Neural crest cell (in vitro differentiated cells): ENCODE measurements at places on chromosomes 16 and 17.

DNA sequence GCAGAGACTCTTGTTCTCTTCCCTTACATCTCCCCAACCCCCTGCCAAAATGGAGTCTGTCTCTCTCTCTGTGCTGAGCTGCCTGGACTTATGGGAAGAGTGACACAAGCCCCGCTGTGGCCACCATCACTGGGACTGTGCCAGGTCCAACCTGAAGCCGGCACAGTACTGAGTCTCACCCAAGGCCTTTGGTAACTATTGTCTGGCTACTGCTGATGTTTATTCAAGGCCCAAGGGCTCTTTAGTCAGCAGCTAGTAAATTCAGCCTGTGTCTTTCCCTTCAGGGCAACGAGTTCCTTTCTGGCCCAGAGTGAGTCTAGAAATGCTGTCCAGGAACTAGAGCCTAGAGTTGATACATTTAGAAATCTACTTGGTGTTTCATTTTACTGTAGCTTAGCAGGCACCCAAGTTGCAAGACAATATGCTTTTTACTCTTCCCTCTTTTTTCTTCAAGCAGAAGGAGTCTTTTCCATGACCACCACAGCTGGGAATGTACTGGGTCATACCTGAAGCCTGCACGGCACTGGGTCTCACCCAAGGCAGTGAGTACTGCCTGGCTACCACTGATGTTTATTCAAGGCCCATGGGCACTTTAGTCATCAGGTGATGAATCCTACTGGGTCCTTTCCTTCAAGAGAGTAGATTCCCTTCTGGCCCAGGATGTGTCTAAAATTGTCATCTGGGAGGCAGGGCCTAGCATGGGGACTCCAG, 17.7 kb downstream of the EFCAB5 start:
- no peak for DNase-seq

DNA sequence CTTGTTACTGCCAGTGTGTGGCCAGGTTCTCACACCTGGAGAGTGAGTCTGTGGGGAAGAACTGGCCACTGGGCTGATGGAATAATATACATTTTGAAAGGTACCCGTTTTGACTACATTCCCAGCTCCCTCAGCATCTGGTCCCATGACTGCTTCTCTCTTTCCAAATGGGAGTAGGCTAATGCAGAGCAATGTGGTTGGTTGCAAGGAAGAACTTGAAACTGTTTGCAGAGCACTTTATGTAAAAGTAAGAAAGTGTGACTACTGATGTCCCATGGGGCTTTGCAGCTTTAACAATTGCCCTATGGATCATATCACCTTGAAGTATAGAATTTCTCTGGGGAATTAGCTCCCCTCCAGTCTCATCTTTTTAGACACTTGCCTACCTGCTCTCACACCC, 9.0 kb downstream of the KATNIP start:
- no peak for DNase-seq

DNA sequence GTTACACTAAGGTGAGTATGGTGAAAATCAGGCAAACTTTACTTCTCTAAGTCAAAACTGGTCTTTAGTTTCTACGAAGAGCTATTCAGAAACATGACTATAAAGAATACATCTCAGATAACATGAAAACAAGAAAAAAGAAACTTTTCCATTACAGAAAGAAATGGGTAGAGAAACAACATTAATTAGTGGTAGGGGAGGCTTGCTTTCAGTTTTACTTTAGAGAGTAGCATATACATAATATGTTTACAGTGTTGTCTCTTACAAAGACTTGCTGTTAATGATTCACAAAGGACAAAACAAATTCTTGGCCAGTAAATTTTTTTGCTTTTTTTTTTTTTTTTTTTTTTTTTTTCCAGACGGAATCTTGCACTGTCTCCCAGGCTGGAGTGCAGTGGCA, 34.2 kb downstream of the CRLF3 start:
- DNase-seq: no peak

GRCh38 chr16:71622088-71622487, 3.9 kb upstream of the MARVELD3 start:
- DNase-seq: no peak

DNA sequence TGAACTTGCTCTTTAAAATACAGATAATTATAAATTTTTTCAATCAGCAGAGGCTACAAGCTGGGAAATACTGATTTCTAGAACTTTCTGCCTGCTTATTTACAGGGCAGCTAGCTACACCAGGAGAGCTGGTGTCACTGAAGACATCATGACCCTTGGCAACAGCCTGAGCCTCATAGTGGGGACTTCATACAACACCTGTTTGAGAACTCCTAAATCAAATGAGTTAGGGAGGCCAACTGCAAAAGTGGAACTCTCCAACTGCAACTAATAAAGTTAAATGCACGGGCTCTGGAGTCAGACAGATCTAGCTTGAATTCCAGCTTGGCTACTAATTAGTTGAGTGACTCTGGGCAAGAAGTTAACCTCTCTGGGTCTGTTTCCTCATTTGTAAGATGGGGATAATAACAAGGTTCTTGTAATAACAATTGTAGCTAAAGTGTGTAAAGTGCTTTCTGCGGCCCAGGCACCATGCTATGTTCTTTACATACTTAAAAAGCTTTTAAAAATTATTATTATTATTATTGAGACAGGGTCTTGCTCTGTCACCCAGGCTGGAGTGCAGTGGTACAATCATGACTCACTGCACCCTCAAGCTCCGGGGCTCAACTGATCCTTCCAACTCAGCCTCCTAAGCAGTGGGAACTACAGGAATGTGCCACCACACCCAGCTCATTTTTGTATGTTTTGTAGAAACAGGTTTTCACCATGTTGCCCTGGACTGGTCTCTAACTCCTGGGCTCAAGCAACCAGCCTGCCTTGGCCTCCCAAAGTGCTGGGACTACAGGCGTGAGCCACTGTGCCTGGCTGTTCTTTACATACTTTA, 33.4 kb downstream of the VAC14 start:
- no peak for DNase-seq

GRCh38 chr17:82793974-82794630, 42.2 kb downstream of the TBCD start:
- no peak for DNase-seq

- DNase-seq: no peak
Measured at GRCh38 chr17:44768505-44769142, 9.8 kb downstream of the ADAM11 start.

DNA sequence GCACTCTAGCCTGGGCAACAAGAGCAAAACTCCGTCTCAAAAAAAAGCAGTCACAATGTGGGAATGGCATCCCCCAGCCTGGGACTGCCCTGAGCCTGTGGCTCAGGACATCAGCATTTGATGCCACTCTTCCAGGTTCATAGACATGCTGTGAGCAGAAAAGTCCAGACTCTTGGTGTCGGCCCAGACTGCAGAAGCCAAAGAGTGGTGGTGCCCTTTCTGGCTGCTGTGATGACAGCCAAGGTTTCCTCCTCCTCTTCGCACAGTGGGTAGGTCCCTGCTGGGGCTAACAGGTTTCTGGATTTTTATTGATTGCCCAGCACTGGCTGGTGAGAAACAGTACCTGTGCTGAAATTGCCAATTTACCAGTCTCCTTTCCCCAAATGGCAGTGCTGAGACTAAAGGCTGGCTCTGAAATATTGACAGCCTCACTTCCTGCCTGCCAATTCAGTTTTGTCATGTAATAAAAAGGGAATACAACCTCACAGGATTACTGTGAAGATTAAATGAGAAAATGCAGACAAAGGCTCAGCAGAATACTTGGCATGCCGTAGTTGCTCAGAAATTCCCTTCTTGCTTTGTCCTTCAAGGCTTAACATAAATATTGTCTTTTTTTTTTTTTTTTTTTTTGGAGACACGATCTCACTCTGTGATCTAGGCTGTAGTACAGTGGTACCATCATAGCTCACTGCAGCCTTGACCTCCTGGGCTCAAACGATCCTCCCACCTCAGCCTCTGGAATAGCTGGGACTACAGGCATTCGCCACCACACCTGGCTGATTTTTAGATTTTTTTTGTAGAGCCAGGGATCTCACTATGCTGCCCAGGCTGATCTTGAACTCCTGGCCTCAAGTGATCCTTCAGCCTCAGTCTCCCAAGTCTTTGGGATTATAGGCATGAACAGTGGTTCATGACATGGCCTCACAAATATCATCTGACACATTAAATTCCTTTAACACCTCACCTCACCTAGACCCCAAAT, 15.5 kb upstream of the UBE2G1 start:
- no peak for DNase-seq

DNA sequence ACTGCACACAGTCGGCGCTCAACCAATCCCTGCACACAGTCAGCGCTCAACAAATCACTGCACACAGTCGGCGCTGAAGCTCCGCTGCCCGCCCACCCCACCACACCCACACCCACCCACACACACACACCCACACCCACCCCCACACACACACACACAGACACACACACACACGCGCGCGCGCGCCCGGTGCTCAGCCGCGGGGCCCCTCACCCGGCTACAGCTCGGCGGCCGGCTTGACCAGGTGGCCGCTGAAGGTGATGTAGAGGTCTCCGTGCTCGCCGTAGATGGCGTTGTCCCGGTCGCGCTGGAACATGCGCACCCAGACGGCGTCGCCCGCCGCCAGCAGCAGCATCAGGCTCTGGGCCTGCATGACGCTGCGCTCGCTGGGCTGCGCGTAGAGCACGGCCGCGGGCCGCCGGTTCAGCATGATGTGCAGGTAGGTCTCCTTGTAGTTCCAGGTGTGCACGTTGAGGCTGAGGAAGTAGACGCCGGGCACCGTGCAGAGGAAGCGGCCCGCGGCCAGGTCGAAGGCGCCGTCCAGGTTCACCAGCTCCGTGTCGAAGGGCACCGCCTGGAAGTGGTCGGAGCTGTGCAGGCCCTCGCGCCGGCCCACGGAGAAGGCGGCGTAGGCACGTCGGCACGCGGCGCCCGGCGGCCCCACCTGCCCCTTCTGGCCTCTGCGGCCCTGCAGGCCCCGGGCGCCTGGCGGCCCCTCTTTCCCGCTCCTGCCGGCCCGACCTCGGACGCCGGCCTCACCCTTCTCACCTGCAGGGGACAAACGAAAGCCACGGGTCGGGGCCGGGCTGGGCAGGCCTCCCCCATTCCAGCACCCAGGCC, 2.5 kb downstream of the C1QTNF8 start:
- DNase-seq: no peak

DNA sequence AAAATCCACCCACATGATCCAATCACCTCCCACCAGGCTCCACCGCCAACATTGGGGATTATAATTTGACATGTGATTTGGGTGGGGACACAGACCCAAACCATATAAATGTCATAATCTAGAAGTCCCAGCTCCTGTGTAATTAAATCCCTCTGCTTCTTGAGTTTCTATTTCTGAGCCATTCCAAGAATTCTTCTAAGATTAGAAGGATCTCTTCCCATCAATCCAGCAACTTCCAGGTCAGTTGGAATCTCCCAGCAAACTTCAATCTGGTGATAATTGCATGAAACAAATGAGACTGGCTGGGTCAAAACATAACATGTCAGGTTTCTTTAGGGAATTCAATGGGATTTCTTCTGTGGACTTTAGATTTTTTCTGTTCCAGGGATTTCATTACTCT, 127.8 kb upstream of the CDH5 start:
- no peak for DNase-seq

- DNase-seq: no peak
Measured at GRCh38 chr17:56737421-56738161, 96.1 kb downstream of the C17orf67 start.

GRCh38 chr17:74578979-74579378, 11.7 kb upstream of the CD300H start:
- DNase-seq: no peak
